ENCODE measurements at places on chromosomes 3 and 15.
A peak's percentile ranks its signal among the peaks of the same experiment; 100 is the strongest.

GRCh38 chr3:18211116-18211515 lies 214.0 kb downstream of the SATB1 start:
- no peak for DNase-seq

GRCh38 chr3:107436029-107436428 lies 58.8 kb downstream of the CCDC54 start:
- DNase-seq, result no peak

- no peak for DNase-seq
Observed at GRCh38 chr15:78396976-78397375, 41.0 kb upstream of the IREB2 start.

DNA sequence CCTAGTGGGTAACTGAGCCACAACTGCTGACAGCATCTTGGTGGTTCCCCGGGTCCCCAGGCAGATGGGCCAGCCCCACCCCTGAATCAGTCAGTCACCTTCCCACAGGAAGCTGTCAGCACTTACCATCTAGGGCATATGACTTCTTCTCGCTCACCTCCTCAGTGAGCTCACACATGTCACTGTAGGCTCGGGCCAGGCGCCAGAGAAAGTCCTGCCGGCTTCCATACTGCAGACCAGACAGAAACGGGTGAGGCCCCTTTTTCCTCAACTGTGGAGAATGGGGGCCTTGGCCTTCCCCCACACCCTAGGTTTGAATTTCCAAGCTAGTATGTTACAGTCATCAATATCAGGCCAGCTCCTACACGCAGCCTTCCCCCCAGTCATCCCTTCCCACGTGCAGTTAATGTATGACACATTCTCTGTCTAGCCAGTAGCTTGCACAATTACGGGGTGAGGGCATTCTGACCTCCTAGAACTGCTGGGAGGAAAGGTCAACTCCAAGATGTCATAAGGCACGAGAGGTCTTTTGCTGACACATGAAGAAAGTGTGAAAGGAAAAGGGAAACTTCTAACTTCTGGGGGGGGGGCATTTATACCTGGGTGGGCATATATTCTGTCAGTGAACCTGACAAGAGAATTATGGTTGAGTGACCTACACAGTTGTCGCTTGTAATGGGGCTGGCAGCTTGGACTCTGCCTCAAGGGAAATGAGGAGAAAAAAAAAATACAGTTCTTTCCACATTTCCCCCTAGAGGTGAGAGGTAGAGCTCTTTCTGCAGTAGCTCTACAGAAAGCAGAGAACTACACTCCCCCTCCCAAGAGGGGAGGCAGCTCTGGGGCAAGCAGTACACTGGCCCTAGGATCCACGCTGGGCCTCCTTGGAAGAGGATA lies 10.9 kb downstream of the RMDN3 start:
- DNase-seq, result peak; percentile 72

GRCh38 chr3:33186524-33187367 lies 31.9 kb downstream of the SUSD5 start:
- DNase-seq, result peak; percentile 3

- no peak for DNase-seq
Observed at GRCh38 chr3:191353022-191353777, 22.9 kb upstream of the UTS2B start.

GRCh38 chr15:26298659-26299170 lies 435.6 kb upstream of the ATP10A start:
- DNase-seq, result peak; percentile 68

DNA sequence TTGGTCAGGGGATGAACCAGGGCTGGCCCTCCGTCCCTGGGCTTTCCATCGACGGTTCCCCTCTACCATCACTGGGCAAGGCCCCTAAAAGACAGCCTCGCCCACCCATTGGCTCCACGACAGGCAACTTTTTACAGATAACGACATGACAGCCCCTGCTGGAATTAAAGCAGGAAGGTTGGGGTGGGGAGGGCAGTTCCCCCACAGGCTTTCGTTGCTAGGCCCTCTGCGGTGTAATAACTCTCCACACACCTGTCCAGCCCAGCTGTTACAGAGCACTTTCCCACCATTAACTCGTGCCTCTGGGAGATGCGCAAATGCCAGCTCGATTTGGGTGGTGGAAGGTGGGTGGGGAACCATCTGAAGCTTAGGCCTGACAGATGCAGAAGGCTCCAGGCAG lies 264.2 kb upstream of the TLE3 start:
- DNase-seq, result no peak

- no peak for DNase-seq
Observed at GRCh38 chr3:101131767-101132166, 138.5 kb upstream of the ABI3BP start.

DNA sequence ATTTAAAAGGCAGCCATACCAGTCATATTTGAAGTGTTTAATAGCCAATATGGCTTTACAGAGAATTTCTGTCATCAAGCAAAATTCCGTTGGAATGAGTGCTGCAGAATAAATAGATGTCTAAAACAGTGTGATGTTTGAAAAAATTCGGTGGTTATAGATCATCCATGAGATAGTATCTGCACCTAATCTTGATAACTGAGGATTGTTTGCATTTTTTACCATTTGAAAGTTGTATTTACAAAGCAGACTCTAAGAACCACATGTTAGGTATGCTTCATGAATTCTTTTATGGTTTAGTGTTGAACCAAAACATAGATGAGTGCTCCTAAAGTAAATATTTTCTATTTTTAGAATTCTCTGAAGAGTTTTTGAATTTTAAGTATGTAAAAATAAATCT lies 476.1 kb downstream of the NAALADL2 start:
- peak; percentile 84 for DNase-seq

GRCh38 chr15:90905306-90906180 lies 2.4 kb downstream of the MAN2A2 start:
- DNase-seq, result no peak

DNA sequence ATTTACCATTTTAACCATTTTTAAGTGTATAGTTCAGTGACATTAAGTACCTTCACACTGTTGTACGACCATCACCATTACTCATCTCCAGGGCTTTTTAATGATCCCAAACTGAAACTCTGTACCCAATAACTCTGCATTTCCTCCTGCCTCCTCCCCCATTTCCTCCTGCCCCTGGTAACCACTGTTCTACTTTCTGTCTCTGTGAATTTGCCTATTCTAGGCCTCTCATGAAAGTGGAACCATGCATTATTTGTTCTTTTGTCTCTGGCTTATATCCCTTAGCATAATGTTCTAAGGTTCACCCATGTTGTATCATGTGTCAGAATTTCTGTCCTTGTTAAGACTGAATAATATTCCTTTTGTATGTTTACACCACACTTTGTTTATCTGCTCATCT lies 154.2 kb downstream of the MECOM start:
- DNase-seq, result no peak

DNA sequence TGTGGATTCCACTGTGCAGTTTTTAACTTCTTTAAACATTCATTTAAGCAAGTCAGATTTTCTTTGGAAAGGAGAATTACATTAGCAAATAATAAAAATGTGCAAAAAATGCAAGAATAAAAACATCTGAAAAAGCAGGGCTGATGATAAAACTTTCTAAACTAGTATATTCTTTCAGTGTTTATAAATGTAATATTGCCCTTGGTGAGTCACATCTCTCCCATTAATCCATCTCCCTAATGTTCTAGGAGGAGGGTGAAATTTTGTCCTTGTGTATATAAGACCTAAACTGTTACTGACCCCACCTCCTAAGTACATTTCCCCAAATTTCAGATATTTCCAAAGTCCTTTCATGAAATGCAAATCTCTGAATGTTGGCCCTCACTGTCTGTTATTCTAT lies 28.5 kb upstream of the DCUN1D1 start:
- DNase-seq, result no peak

- no peak for DNase-seq
Observed at GRCh38 chr15:50321680-50322210, 33.3 kb downstream of the GABPB1 start.

DNA sequence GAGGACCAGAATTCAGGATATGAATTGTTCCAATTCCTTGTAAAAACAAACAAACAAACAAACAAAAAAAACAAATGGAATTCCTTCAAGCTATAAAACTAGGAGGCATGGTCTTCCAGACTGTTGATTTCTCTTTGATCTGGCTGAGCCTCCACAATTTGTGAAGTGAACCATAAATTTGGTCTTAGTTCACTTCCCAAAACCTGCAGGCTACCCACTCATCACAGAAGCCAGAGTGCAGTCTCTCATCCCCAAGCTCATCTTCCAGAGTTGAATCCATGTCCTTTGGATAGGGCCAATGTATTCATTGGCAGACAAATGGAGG lies 203.9 kb downstream of the DTWD1 start:
- DNase-seq, result no peak

- DNase-seq, result no peak
Observed at GRCh38 chr3:129617381-129618185, 11.1 kb upstream of the PLXND1 start.

GRCh38 chr3:159486580-159486979 lies 502.1 kb upstream of the IL12A start:
- no peak for DNase-seq

DNA sequence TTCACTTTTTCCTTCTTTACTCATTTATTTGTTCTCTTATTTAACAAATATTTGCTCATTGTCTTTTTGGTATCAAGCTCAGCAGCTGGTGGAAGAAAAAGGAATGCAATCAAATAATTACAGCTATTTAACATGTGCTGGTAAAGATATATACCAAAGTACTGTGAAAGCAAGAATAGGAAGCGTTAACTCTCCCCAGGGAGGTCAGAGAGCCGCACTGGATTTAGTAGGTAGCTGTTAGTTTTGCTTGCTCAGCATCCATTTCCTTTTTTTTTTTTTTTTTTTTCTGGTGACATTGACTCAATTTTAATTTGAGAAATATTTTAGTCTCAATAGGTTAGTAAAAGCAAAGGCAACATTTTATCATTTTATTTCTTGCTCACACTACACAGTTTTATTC lies 308.5 kb upstream of the MDFIC2 start:
- no peak for DNase-seq

DNA sequence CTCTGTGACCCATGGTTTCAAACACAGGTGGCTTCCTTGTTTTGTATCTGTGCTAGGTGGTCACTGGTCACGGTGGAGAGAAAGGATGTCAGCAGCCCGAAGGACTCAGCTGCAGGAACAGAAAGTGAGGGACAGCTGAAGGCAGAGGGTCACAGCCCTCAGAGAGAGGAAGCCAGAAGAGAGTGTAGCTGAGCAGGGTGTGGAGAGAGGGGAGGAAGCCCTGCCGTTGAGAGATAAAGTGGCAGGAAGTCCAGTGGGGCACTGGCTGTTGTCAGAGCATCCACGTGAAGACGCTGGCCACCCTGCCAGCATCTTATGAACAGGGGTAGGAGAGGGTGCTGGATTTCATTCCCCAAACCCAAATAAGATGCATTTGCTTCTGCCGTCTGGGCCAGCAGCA lies 36.9 kb downstream of the LIMD1 start:
- DNase-seq, result no peak

DNA sequence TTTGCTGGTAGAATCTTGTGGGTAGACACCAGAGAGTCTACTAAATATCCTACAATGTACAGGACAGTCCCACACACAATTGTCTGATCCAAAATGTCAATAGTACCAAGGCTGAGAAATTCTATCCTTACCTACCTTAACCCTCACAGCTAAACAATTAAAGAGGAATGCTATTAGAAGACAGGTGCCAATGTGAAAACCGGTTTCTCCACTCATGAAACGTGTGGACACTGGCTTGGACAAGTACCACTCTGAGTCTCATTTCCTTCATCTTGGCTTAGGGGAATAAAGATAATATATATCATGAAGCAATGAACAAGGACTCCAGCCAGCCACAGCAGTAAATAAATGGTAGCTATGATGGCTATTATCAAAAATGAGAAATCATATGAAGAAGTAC lies 90.2 kb downstream of the RFTN1 start:
- no peak for DNase-seq

DNA sequence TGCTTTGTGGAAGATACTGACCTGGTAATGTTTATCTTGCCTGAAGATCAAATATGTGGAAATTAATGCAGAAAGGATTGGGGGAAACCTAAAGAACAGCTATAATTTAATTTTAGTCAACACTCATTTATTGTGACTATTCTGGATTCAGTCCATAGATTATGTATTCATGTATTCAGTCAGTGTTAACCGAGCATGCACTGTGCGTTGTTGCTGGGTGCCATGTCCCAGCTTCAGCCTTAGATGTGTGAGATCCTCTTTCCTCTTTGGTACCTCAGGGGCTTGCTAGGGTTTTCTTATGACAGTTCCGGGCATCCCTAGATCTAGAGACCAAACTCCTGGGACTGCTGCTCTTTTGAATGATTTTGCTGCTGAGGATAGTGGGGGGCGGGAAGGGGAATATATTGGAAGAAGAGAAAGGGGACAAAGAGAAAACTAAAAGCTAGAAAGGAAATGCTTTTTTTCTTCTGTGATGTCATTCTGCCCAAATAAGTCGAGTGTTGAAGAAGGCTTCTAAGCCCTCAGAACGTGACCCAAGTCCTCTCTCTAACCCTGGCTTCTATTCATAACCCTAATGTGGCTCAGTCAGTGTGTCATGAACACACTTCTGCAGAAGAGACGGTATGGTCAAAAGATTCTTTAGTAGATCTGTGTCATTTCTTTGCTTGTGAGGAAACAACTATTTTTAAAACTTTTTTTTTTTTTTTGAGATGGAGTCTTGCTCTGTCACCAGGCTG lies 33.5 kb downstream of the STARD9 start:
- DNase-seq, result no peak

DNA sequence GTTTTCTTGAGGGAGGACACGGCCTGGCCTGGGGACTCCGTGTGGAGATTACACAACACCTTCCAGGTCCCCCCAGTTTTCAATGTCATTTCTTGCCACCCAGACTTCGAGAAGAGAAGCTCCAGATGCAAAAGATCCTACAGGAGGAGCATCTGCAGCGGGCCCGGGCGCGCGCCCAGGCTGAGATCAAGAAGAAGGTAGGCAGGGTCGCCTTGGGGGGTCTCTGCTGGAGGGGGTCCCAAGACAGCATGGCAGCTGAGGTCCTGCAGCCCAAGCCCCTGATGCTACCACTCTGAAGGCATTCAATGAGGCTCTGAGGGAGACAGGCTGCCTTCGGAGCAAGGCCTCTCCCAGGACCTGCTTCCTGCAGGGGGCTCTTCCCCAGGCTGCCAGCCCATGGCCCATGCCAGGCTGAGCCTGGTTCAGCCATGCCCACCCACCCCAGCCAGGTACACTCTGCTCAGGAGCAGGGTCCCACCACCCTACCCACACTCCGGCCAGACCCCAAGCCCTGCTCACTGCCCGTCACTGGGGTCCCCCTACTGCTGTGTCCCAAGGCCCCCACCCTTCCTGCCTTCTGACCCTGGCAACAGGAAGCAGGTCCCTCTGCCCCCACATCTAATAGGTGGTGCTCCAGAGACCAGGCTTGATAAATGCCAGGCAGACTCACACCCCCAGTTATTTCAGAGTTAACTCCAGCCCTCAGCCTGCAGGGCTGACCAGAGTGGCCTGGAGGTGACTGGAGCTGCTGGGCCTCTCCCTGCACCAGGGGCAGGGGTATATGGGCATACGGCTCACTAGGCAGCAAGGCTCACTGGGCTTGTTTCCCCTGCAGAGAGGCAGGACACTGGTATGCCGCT lies 40.0 kb downstream of the ZXDC start:
- DNase-seq, result no peak

All from fibroblast of skin of right biceps (primary cell).